ENCODE measurements at places on chromosomes 1 and 21. TPM values are rescaled to one million over a fixed set of nuclear protein-coding genes. Genes with fewer than 3 reads are reported as not detected.

DNA sequence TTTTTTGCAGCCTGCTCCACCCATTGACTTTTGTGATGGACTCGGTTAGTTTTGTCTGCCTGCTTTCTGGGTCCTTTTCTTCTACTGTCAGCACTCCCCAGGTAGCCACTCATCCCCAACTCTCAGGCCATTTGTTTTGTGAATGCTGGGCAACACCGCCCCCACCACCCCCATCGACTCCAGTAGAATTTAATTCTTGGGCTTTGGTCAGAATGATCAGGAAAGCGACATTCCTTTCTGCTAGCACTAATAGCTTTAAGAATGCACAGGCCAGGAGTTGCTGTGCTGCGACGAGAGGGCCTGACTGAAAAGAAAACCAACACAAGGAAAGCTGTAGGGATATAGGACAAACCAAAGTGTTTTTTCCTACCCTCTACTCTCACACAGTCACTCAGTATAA is 144.4 kb downstream of the CDC7 start:
- no peak for DNase-seq

- DNase-seq, result no peak
Observed at GRCh38 chr1:246000638-246001015, 506.5 kb downstream of the SMYD3 start.

DNA sequence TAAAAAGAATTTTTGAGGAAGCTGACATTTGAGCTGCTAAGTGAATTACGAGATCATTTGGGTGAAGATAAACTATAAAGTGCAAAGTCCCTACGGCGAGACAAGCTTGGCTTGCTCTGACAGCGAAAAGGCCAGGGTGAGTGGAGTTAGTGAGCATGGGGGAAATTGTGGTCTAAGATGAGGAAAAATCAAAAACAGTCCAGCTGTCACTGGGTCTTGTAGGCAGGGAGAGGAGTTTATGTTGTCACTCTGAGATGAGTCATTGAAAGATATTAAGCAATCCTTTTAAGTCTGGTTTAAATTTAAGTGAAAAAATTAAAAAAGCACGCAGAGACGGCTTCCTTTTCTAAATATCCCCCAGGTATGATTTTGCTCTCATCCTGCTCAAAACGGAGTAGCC is 601.9 kb downstream of the MRPL39 start:
- no peak for DNase-seq

SLAMF7 gene
- 31.0 TPM for polyA plus RNA-seq

GADD45A gene
- polyA plus RNA-seq, result 151 TPM

GRCh38 chr1:226410958-226411357 is 3.1 kb upstream of the PARP1 start:
- no peak for DNase-seq

DNA sequence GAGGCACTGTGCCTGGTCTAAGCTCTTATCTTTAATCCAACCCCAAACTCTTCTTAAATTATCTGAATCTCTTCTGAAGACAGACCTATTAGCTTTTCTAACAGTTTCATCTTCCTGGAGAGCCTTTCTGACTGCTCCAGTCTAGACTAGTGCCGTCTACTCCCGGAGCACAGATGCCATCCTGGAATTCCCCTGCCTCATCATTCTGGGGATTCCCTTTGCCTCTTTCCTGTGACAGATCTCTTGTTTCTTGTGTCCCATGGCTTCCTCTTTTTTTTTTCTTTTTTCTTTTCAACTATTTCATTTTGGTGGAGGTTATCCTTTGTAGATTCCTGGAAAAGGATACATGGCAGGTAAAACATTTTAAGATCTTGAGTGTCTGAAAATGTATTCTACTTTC is 11.7 kb downstream of the SEMA4A start:
- DNase-seq, result no peak

C1orf185 gene
- polyA plus RNA-seq, result not detected
